CD8-positive, alpha-beta T cell (primary cell): ENCODE measurements at places on chromosomes 1 and 21.
A peak's percentile ranks its signal among the peaks of the same experiment; 100 is the strongest.

DNA sequence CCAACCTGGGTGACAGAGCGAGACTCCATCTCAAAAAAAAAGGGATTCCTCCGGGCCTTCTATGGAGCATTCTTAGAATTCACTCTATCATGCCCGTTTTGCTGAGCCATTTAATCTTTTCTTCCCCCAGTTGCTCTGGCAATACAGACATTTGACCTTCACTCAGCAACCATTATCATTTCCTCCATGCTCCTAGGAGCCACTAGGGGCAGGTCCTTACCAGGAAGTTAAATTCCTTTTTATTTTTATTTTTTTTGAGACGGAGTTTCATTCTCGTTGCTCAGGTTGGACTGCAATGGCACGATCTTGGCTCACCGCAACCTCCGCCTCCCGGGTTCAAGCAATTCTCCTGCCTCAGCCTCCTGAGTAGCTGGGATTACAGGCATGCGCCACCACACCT, 9.7 kb upstream of the CGN start:
- no peak for DNase-seq

- no peak for DNase-seq
Measured at GRCh38 chr1:241131636-241132194, 225.3 kb downstream of the RGS7 start.

DNA sequence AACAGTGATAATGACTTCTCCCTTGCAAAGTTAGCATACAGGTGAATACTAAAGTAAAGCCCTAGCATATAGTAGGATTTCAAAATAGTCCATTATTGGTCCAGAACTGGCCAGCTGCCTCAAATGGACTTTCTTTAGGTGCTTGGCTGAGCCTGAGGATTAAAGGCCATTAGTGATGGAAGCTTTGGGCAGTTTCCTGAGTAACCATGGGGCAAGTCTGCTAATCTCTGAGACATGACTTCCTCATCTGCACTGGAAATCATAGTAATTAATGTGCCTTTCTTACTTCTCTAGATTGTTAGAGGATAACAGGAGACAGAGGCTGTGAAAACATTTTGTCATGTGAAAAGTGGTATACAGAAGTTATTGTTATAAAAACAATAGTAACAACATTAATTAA, 156.5 kb upstream of the UBE2U start:
- DNase-seq, result no peak

DNA sequence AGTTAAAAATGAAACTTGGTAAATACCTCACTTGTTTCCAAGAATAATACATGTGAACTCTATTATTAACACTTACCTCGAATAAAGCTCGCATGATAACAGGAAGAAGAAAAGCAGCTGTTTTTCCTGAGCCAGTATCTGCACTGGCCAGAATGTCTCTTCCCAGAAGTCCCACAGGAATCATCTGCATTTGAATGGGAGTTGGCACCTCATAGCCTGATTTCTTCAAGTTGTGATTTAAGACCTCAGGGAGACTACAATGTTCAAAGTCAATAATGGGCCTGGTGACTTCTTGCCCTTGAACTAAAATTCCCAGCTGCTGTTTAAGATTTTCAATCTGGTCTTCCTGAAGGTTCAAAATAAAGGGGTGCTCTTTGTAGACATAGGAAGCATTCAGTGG, 3.8 kb downstream of the DDX59 start:
- DNase-seq, result no peak

GRCh38 chr21:36211660-36212512, 55.3 kb downstream of the DOP1B start:
- DNase-seq, result no peak

DNA sequence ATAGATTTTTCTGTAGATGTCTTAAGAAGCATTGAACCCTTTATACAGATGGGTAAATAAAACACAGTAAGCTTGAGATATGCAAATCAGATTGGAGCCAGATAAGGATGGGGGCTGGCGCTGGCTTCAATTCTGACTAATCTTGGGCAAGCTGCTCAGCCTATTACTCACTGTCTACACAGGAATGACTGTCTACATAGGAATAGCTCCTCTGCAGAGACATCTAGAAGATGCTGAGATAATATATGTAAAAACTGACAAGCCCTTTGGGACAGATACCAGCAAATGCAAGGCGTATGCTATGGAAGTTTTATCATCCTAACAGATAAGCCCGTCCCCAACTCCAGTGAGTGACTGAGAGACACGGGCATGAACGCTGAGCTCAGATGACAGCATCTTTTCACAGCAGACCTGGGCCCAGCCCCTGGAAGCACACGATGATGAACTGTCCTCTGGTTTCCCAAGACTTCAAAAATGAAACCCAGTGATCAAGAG, 1.7 kb downstream of the CLDN14 start:
- no peak for DNase-seq

DNA sequence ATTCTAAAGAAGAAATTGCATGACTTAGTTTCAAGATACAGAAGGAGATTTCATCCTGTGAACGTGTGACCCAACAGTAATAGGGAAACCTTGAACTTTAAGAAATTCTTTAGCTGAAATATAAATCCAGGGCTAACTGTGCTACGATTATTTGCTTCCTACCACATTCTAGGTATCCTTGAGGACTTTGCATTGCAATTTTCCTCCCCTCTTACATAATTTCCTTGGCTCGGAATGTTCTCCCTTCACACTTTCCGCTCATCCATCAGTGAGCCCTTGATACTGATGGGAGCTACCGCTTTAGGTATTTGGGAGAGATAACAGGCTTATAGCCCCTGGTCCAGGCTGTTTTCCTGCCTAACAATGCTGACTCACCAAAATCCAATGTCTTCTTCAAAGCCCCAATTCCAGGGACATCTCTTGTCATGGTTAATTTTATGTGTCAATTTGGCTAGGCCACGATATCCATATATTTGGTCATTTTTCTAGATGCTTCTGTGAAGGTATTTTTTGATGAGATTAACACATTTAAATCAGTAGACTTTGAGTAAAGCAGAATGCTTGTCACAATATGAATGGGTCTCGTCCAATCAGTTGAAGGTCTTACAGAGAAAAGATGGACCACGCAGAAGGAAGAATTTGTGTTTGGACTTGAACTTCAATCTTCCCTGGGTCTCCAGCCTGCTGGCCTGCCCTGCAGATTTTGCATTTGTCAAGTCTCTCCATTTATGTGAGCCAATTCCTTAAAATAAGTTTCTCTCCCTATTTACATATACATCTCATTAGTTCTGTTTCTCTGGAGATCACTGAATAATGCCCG, 121.2 kb downstream of the PTPN14 start:
- no peak for DNase-seq

- DNase-seq, result peak; percentile 56
Measured at GRCh38 chr1:221740993-221741702, 741 bp downstream of the DUSP10 start.
